ENCODE measurements at places on chromosomes 11 and 22.

- DNase-seq, result peak; percentile 84
These were observed 109.3 kb downstream of the GGTLC2 start for GRCh38 chr22:22753526-22754267.

GRCh38 chr11:89521294-89521693 is 30.1 kb upstream of the NOX4 start:
- no peak for DNase-seq

DNA sequence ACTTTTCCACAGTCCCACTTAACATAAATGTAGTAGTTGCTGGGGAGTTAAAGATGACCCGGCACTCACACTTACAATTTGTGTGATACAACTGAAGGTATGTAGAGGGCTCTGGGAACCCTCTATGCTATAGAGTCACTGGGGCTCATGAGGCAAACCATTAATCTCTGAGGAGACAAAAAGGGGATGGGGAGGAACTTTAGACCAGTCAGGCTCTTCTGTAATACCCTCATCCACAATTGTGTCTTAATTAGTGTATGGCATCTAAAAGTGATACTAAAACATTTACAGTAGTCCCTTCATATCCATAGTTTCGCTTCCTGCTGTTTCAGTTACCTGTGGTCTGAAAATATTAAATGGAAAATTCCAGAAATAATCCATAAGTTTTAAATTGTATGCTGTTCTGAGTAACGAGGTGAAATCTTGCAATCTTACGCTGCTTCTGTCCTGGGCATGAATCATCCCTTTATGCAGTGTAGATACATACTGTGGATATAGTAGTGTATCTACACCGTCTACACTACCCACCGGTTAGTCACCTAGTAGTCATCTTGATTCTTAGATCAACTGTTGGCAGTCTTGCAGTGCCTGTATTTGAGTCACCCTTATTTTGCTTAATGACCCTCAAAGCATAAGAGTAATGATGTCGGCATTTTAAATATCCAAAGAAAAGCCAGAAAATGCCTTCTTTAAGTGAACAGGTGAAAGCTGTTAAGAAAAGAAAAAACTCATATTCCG is 12.2 kb downstream of the CBL start:
- no peak for DNase-seq

DNA sequence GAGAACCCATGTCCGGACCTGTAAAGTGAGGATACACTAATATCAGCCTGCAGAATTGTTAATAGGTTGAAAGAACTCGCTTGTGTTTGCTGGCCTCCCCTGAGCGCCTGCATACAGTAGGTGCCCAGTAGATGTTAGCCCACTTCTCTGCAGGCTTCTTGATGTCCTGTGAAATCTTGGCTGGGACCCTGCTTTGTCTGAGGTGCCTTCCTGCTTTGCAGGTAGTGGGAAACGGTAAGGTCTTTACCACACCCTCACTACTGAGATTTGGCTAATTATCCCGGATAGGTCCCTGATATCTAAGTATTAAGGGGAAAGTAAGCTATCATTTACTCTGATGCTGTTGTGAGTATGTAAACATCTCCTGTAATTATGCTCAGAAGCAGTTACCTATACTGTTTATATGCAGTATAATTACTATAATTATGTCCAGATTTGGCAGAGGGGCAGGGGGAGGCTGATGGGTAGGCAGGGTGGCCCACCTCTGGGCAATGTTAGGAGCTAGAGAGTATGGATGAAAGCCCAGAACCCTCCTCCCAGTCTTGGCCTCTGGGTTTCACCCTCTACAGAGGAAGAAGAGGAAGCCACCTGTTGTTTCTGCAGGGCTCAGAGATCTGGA is 1.2 kb upstream of the ARRB1 start:
- no peak for DNase-seq

DNA sequence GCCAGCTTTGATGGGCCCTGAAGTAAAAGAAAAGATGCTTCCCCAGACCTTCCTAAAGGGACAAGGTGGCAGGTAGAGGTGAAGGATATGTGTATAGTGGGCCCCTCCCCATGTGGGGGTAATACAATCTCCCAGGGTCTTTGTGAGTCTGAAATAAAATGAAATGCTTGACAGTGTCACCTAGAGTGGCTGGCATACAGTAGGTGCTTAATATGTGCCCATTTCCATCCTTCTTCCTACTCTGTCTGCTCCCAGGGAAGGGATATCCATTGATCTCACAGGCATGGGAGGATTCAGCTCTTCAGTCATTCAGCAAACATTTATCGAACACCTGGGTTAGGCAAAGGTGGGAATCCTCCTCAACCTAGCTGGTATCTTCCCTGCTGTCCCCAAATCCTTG is 6.1 kb upstream of the CREB3L1 start:
- no peak for DNase-seq

DNA sequence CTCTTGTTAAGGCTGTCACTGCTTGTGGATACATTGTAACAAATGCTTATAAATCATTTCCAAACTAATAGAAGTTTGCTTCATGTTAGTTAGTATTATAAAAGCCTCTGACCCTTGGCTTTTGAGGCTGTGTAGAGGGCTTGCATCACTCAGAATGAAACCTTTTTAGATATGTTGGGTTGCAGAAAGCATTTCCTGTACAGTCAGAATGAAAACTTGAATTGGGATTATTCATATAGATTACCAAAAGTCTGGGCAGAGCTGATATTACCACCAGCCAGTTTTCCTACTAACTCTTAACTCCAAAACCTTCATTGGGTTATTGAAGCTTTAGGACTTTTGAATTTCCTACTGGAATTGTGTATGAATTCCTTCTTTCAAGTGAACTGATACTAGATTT is 12.0 kb downstream of the KMT2A start:
- DNase-seq, result no peak

DNA sequence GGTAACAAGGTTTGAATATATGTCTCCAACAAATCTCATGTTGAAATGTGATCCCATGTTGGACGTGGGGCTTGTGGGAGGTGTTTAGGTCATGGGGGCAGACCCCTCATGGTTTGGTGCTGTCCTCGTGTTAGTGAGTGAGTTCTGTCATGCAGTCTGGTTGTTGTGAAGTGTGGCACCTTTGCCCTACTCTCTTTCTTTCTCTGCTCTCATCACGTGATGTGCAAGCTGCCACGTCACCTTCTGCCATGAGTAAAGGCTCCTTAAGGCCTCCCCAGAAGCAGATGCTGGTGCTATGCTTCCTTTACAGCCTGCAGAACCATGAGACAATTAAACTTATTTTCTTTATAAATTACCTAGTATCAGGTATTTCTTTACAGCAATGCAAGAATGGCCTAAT is 218.3 kb downstream of the NXPE2 start:
- no peak for DNase-seq

- DNase-seq, result no peak
These were observed 40.7 kb upstream of the CLMP start for GRCh38 chr11:123235656-123236261.

GRCh38 chr22:47355388-47355725 is 592.9 kb downstream of the TBC1D22A start:
- no peak for DNase-seq

GRCh38 chr11:57763568-57763967 is 2.0 kb downstream of the CTNND1 start:
- no peak for DNase-seq

- no peak for DNase-seq
These were observed 13.7 kb downstream of the NAGA start for GRCh38 chr22:42056757-42057511.

- no peak for DNase-seq
These were observed 2.3 kb downstream of the TUBGCP6 start for GRCh38 chr22:50242406-50242949.

- DNase-seq, result no peak
These were observed 42.7 kb upstream of the CYP2D6 start for GRCh38 chr22:42173183-42173926.

GRCh38 chr11:37929100-37929653 is 1331.1 kb upstream of the RAG2 start:
- DNase-seq, result no peak

Data from WERI-Rb-1 (cell line).